ENCODE measurements at places on chromosomes 5 and 9.

DNA sequence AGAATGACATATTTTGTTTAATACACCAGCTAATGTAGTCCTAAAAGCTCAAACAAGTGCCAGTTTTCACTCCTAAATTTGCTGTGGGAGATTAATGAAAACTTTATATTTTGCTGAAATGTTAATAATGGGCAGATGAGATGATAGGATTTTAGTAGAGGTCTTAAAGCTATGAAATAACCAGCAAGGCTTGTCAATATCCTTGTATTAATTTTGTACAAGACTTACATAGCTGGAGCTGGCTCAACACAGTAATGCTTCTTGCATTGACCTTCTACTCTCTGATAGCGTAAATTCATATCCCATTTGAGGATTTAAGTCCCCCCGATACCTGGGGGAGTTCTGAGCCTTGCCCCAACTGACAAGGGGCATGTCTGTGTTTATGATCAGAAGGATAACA lies 219.2 kb downstream of the MAPKAP1 start:
- DNase-seq, result no peak

- no peak for DNase-seq
Measured at GRCh38 chr9:18473652-18474279, at the start of gene ADAMTSL1. Gene ADAMTSL1 (plus strand): TSS chr9:18474153. CDS start chr9:18474233, 80 bp downstream.

GRCh38 chr5:84411832-84412605 lies 27.3 kb upstream of the EDIL3 start:
- DNase-seq, result no peak

- DNase-seq, result no peak
Measured at GRCh38 chr9:16869131-16869881, 1.2 kb downstream of the BNC2 start.

DNA sequence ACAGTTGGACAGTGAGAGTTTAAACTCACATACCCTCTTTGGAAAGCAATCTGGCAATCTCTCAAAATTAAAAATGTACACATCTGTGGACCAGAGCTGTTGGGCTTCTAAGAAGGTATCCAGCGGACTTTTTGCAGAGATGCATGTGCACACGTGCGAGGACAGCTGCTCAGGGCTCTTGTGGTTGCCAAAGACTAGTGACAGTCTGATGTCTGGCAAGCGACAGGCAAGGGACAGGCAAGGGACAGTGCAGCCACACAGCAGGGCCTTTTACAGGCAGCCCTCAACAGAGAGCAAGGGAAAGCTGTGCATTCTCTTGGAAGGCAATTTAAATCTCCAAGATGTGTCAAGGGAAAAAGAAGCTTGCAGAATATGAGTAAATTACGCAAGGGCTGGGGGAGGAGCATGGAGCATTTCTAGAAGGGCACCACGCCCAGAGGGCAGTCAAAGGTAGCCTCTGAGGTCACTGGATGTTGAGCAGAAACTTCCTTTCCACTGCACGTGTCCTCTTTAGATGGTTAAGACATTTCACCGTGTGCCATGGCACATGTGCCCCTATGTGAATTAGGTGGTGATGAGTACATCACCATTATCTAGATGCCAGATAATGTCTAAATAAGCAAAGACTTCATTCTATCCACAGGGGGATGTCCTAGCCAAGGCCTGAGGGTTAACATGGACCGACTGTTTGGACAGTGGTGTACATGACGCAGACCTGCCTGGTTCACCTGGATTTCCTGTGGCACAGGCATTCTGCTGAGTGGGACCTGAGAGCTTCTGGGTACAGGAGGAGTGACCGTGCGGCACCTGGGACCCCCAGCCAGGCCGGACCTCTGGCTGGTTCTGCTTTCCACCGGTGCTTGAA lies 9.1 kb downstream of the GFPT2 start:
- DNase-seq, result no peak

DNA sequence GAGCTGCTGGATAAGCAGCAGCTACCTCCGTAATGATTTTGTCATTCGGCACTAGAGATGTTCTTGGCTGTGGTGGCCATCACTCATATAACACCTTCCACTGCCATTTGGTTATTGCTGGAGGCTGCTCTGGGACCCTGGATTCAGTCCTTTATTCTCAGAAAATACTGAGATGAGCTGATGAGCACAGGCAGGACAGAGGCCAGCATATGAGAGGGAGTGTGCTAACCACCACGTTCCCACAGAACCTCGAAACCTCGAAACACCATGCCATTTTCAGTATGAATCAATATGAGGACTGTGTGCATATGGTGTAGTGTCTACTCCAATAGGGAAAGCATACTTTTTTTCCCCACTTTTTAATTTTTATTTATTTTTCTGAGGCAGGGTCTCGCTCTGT lies 56.6 kb downstream of the ADAM19 start:
- no peak for DNase-seq

- DNase-seq, result no peak
Measured at GRCh38 chr9:119114681-119115080, 254.6 kb downstream of the BRINP1 start.

DNA sequence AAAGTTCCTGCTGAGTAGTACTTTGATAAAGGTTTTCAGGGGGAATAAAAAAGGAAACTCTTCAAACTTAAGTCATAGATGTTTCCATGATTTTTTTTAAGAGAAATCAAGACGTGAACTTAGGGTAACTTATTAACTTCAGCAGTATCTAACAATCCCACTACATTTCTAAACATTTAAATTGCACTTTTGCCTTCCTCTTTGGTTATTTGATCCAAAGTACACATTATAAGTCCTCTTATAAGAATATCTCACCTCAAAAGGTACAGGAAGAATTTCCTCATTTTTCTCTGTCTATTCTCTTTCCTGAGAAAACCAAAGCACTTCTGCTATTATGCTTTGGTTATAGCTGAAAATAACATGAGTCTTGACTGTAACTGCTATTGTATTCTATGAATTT lies 7.9 kb downstream of the PTPRD start:
- DNase-seq, result no peak

DNA sequence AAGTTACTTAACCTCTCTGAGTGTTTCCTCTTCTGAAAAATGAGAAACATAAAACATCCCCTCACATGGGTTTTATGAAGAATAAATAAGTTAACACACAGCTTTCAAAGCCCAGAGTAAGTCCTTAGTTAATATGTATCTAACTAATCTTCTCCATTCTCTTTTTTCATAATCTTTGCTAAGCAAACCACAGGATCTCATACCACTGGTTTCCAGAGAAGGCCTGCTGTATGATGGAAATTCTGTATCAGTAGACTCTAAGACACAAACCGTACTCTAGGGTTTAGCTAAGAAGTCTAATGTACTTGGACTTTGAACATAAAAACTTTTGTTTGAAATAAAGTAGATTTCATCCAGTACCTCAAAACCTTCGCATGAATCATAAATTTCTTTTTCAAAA lies 307.9 kb downstream of the SPOCK1 start:
- no peak for DNase-seq

DNA sequence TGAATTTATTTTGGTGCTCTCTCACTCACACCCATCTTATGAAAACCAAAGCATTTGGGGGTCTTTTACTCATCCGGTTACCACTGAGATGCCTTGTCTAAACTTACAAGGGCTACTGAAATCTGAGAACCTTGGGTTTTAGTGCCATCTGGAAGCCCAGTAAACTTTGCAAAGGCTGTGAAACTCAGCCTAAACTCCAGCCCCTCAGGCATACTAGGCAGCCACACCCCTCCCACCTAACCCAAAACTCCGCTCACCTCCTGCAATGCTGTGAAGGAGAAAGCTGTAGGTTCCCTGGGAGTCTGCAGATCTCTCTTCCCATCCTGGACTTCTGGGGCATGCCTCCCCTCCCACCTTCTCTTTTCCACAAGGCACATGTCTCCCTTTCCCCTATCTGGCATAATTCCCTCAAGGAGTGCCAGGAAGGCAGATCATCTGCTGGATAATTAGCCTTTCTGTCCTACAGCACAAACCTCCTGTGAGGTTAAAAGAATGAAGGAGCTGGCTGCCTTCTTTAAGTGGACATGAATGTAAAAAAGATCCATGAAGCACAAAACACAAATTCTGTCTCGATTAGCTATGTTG lies 71.5 kb upstream of the ANXA1 start:
- DNase-seq, result no peak

- no peak for DNase-seq
Measured at GRCh38 chr9:95102572-95102971, 214.9 kb downstream of the FANCC start.

DNA sequence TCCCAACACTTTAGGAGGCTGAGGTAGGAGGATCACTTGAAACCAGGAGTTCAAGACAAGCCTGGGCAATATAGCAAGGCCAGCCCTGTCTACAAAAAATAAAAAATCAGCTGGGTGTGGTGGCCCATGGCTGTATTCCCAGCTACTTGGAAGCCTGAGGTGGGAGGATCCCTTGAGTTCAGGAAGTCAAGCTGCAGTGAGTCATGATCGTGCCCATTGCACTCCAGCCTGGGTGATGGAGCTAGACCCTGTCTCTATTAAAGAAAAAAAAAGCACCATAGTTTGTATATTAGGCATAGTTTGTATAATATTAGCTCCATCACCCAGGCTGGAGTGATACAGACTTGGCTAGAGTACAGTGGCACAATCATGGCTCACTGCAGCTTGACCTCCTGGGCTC lies 9.6 kb upstream of the NME5 start:
- DNase-seq, result no peak

- DNase-seq, result no peak
Measured at GRCh38 chr9:4297786-4298254, 2.0 kb downstream of the GLIS3 start.

- DNase-seq, result no peak
Measured at GRCh38 chr5:143674469-143674786, 137.5 kb upstream of the HMHB1 start.

- no peak for DNase-seq
Measured at GRCh38 chr9:70881333-70881732, 240.1 kb downstream of the TRPM3 start.

- DNase-seq, result no peak
Measured at GRCh38 chr5:177984584-177985206, 11.3 kb downstream of the PROP1 start.

- no peak for DNase-seq
Measured at GRCh38 chr9:128246471-128246870, 29.3 kb downstream of the GOLGA2 start.

- DNase-seq, result no peak
Measured at GRCh38 chr5:178786859-178787499, 56.5 kb upstream of the ZNF354A start.
